Smooth muscle cell of the pulmonary artery (primary cell): ENCODE measurements at places on chromosomes 4 and X. TPM values are rescaled to one million over a fixed set of nuclear protein-coding genes. Genes with fewer than 3 reads are reported as not detected.

The SULT1B1 gene
- 1.5 and 3.2 TPM in 2 replicates for total RNA-seq

The NDST3 gene
- not detected in 2 replicates for total RNA-seq

The CXorf49 gene
- not detected in 2 replicates for total RNA-seq

The LRP2BP gene
- 0.65 and 0.76 TPM in 2 replicates for total RNA-seq

The ATRX gene
- 65.3 and 97.3 TPM in 2 replicates for total RNA-seq

The CSN1S1 gene
- not detected in 2 replicates for total RNA-seq

The MAEA gene
- 54.5 and 57.3 TPM in 2 replicates for total RNA-seq

The VSIG4 gene
- not detected in 2 replicates for total RNA-seq

The CHRDL1 gene
- 0.03 and 17.1 TPM in 2 replicates for total RNA-seq

The SLC49A3 gene
- 3.4 and 5.3 TPM in 2 replicates for total RNA-seq

The ANK2 gene
- total RNA-seq: 85.0 and 132 TPM in 2 replicates

The ZDHHC15 gene
- total RNA-seq: 0.23 and 0.91 TPM in 2 replicates

The OFD1 gene
- total RNA-seq: 9.4 and 11.4 TPM in 2 replicates

The NEUROG2 gene
- not detected in 2 replicates for total RNA-seq

The SLC10A3 gene
- total RNA-seq: 37.0 and 46.7 TPM in 2 replicates

The BMP15 gene
- not detected in 2 replicates for total RNA-seq

The SPIN4 gene
- total RNA-seq: 1.8 and 4.2 TPM in 2 replicates

The ASB5 gene
- total RNA-seq: 0.83 and 2.2 TPM in 2 replicates

The BEX2 gene
- 1.0 and 1.9 TPM in 2 replicates for total RNA-seq

The ERAS gene
- 0.13 TPM in 1 of 2 replicates, not detected in the other for total RNA-seq

The SH2D1A gene
- total RNA-seq: not detected in 2 replicates

The GPRIN3 gene
- total RNA-seq: 0.03 and 0.65 TPM in 2 replicates

The CCNA2 gene
- 5.1 and 14.4 TPM in 2 replicates for total RNA-seq

The CNKSR2 gene
- total RNA-seq: 0.66 and 0.85 TPM in 2 replicates

The IL1RAPL2 gene
- total RNA-seq: not detected in 2 replicates

The GPR50 gene
- not detected in 2 replicates for total RNA-seq

The BCAP31 gene
- total RNA-seq: 168 and 187 TPM in 2 replicates

The STARD8 gene
- 1.6 and 3.1 TPM in 2 replicates for total RNA-seq

The PDE5A gene
- total RNA-seq: 78.0 and 90.4 TPM in 2 replicates

The GAGE12E gene
- not detected in 2 replicates for total RNA-seq

The HEPH gene
- 102 and 139 TPM in 2 replicates for total RNA-seq

The CSAG1 gene
- total RNA-seq: not detected in 2 replicates

The DIPK2B gene
- total RNA-seq: under 0.01 TPM in 1 of 2 replicates, not detected in the other

The BST1 gene
- 21.0 and 55.3 TPM in 2 replicates for total RNA-seq

The SPATA18 gene
- total RNA-seq: 15.6 and 32.6 TPM in 2 replicates

The UGT8 gene
- total RNA-seq: 0.10 TPM in 1 of 2 replicates, not detected in the other

The FANCB gene
- 3.3 and 4.8 TPM in 2 replicates for total RNA-seq

The CT45A10 gene
- not detected in 2 replicates for total RNA-seq

The FGFBP2 gene
- total RNA-seq: not detected in 2 replicates
